ENCODE measurements at places on chromosomes 2 and 18.

DNA sequence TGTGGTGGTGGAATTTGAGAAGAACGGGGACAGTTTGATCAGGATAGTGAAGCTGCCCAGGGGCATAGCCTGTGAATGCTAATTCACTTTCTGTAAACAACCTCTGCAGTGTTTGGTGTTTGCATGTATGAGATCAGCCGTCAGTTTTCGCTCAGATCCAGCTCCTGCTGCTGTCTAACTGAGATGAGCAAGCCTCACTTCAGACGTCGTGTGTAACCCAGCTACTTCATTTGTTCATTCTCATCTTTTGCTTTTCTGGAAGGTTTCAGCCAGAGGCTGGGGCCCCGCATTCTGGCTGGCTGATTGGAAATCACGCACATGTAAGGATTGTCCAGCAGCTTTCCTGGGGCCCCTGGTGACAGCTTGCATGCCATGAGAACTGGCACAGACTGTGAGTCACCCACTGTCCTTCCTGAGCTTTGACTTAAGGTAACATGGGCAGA, 48.9 kb downstream of the LDLRAD4 start:
- DNase-seq: peak; percentile 46

DNA sequence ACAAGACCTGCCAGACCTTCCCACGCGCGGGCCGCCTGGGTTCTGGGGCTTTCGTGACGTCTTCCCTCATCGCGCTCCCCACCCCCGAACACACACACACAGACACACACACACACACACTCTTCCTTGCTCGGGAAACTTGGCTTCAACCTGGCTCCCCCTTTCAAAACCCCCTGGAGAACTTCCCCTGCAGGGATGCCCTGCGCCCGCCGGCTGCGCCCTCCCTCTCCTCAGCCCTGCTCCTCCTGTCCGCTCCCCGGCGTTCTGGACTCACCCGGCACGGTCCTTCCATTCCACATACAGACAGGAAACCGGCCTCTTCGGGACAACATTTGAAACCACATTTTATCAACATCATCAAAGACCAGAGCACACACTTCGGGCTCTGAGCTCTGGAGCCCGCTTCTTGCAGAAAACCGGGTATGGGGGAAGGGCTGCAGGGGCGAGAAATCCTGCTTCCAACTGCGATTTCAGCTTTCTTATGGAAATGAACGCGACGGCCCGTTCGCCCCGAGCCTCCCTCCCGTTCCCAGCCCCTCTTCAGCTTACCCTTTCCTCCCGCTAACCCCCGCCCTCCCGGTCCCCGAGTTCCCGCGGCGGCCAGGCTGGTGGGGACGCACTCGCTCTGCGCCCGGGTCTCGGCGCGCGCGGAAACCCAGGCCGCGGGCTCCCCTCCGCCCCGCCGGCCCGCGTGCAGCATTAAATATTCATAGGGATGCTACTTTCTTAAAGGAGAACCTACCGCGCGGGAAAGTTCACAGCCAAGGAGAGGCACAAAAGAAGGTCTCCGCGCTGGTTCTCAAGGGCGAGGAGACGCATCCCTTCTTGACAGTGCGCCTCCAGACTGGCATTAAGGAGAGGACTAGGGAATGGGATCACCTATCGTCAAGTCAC, 18.3 kb downstream of the POU3F3 start:
- DNase-seq: no peak

GRCh38 chr2:118586312-118586711, 261.1 kb downstream of the EN1 start:
- DNase-seq: no peak

GRCh38 chr18:58225101-58225500, 181.1 kb downstream of the NEDD4L start:
- DNase-seq: peak; percentile 8

DNA sequence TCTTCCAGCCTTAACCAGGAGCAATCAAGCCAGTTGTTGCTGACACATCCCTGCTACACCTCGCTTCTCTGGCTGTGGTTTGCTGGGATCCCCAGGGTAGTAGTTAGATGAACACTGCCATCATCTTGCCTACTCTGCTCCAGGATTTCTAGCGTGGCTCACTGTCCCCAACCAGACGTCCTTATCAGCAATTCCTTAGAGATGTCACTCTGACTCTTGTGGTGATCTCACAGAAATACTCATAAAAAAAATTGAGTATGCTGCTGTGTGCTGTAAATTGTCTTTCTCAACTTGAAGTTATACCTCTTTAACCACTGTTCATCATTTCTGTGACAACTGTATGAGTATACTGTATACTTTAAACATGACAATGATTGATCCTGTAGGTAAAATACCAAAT, 63.2 kb downstream of the PLCL1 start:
- DNase-seq: no peak
